ENCODE measurements at places on chromosomes 1 and 21. TPM values are rescaled to one million over a fixed set of nuclear protein-coding genes. Genes with fewer than 3 reads are reported as not detected.

Gene DENND2C
- 1.2 TPM for total RNA-seq

GRCh38 chr1:200962631-200963030 is 60.9 kb downstream of the KIF21B start:
- DNase-seq, result no peak

- DNase-seq, result no peak
Observed at GRCh38 chr1:43591181-43591580, 58.8 kb upstream of the KDM4A start.

- no peak for DNase-seq
Observed at GRCh38 chr1:178077917-178078316, 16.0 kb upstream of the RASAL2 start.

DNA sequence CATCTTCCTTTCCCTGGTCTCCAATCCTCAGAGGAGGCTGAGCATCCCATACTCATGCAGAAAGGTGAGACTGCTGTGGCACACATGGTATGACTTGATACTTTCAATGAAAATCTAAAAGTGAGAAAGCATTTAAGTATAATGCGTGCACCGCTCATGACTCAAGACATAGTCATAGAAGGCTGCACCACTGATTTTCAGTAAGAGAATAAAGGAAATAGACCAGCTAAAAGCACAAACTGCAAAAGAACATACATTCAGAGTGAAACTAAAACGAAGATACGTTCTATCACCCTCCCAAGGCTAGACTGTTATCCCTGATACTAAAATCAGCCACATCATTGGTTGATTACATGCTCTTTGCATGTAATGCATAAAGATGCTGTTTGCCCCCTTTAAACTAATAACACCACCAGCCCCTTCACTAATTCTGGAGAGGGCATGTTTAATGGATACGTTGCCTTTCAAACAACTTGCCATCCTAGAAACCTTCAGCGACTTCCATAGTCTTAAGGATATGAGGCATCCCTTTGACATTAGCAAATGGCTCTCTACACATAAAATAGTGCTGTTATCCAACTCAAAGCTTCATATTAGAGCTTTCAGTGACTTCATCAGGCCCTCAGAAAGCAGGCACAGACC is 2.1 kb downstream of the PLD5 start:
- DNase-seq, result no peak

- no peak for DNase-seq
Observed at GRCh38 chr1:8415526-8416278, 97.8 kb downstream of the SLC45A1 start.

GRCh38 chr1:54994355-54994990 is 4.3 kb upstream of the BSND start:
- DNase-seq, result no peak

Gene FCMR
- total RNA-seq, result 6.8 TPM

DNA sequence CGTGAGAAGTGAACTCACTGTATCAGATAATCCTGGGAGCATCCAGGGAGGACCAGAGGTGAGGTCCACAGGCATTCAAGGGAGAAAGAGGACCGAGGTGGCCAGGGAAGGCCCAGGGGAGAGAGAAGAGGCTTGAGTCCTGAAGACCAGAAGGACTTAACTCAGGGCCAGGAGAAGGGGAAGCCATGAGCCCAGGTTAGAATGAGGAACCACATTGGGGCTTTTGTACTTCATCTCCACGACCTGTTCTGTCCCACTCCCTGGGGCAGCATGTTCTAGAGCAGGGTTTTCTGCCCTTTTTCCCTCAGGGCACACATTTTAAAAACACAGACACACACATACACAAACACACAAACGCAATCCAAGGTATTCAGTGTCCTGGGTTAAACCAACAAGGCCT is 8.4 kb downstream of the LGR6 start:
- DNase-seq, result no peak

Gene UTS2
- 0.70 TPM for total RNA-seq

DNA sequence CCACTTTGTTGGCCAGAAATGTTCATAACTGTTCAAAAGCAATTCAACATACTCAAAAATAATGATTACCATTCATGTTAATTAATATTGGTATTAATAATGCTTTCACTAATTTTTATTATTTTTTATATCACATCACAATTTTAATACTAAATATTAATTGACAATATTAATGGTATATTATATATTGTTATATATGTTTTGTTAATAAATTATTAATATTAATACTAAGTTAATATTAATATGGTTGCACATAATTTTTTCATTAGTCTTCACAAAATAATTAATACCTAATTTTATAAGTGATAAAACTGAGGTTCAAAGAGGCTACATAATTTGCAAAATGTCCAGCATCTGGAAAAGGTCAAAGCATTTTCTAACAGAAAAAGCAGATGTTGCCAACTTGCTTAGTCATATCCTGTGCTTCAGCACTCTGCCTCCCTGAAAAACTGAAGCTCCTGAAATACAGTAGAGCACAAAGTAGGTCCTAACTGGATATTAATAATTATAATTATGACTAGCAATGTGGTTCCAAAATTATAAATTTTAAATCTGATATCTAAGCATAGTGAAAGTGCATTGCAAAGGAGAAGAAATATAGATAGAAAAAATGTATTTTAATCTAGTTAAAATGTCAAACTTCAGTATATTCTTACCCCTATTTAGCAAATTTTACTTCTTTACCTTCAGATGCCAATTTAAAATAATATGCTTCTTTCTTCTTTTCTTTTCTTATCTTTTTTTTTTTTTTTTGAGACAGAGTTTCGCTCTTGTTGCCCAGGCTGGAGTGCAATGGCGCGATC is 123.2 kb upstream of the TNFSF4 start:
- no peak for DNase-seq

DNA sequence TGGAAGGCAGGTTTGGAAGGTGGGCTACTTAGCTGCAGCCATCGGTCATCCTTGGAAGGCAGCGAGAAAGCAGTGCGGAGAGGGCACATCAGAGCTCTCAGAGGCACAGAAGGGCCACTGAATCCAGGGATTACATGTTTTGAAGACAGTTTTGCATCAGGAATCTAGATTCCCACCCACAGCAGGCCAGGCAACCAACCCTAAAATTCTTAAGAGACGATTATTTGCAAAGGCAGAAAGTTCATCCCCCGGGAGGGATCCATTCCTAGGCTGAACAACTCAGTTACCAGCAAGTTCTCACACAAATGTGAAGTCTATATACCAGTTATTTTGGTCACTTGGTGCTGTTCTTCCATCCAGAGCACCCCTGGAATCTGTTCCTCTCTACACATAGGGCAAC is 457.3 kb upstream of the VAMP3 start:
- DNase-seq, result no peak

Gene C2CD4D
- total RNA-seq, result 1.5 TPM

DNA sequence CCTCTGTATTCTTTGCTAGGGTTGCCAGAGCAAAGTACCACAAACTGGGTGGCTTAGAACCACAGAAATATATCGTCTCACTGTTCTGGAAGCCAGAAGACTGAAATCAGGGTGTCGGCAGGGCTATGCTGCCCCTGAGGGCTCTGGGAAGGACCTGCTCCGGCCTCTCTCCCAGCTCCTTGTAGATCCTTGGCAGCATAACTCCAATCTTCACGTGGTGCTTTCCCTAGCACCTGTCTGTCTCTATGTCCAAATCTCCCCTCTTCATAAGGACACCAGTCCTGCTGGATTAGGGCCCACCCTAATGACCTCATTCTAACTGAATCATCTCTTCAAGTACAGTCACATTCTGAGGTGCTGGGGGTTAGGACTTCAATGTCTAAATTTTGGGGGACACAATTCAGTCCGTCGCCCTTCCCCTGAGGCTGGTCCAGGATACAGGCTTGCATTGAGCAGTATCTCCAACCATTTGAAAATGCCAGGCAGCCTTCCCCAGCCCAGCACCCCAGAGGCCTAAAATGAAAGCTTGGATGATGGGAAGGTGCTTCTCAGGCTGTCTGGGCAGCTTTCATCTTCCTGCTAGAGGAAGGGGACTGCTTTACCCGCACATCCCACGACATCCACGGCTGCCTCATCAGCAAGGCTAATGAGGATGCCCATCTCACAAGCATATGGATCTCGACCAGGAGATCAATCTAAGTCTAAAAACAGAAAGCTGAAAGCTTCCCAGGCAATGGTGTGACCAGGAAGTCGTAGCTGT is 24.7 kb downstream of the TRIM67 start:
- DNase-seq, result no peak

Gene TCHHL1
- not detected for total RNA-seq

Gene NUP210L
- not detected for total RNA-seq

Gene PTCH2
- total RNA-seq, result 1.9 TPM

DNA sequence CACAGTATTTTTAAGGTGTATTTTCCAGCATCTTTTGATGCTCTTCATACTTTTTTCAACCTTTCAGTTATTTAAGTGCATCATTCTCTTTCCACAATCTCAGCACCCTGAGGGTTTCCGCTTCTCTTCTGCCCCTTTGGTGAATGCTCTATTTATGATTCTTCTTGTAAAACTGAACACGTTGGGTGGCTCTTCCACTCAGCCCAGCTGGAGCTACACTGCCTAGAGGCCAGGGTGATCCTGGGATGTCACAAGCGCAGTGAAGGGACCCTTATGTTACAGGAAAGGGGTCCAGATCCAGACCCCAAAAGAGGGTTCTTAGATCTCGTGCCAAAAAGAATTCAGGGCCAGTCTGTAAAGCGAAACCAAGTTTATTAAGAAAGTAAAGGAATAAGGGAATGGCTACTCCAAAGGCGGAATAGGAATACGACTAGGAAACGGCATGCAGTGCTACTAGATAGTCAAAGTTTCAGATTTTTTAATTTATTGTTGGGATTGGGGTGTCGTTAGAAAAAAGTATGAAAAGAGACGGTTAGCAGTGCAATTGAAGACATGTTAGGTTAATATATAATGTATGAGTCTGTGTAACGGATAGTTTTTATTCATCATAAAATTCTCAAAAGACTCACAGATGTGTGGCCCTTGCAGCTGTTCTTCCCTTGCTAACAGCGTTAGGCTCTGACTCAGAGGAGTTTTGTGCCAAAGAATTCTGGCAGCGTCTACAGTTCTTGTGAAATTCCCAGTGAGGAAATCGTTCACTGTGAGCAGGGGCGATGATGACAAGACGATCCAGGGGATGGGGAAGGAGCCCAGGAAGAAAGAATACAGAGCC is 14.4 kb upstream of the ERVH48-1 start:
- DNase-seq, result no peak

DNA sequence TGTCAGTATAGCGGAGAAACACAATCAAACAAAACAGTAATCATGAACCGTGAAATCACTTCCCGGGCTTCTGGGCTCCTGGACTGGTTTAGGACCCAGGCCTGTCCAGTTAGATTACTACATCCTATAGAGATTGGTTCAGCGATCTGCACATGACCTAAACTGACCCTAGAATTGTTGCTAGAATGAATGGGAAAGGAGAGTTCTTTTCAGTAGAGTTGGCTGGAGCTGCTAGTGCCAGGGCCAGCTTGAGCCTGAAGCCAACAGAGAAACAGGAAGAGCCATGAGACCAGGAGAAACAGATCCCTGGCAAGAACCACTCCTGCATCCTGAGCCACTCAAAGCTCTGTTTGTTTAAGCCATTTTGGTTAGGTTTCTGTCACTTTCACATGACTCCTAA is 474.3 kb upstream of the C1orf87 start:
- no peak for DNase-seq

DNA sequence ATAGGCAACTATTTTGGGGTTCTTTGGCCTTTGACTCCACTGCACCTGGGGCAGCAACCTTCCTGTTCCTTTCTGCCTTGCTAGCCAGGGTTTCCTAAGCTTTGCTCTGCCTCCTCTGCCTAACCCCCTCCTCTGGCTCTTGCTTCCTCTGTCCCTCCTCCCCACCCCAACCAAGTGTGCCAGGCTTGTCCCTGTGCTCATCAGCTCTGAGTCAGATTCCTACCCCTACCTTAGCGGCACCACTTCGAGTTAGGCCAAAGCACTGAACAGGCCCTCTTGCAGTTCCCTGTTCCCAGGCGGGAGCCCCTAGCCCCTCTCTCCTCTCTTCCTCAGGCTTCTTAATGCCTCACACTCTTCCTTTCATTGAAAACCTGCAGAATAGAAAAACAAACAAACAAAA is 74.8 kb upstream of the HAO2 start:
- DNase-seq, result no peak

DNA sequence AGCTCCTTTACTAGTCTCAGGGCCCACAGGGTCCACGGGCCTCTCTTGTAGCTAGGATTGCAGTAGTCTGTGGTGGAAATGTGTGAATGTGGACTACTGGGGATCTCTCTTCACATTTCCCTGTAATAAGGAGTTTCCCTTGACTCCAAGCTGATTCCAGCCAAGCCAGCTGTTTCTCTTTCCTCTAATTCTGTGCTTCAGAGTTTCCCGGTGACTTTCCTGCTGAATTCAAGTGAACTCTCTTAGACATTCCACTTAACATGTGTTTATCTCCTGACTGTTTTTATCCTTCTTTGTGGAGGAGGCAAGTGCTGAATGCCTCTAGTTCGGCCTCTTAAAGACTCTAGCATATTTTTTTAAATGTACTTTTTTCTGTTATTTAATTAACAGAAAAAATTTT is 354.0 kb upstream of the RGS18 start:
- no peak for DNase-seq

Measured in natural killer cell treated with Interleukin-12 subunit alpha and Interleukin-12 subunit beta and Interleukin-15 and Interleukin-18, amount 100 ng/mL, for 72 hours (primary cell).